Osteoblast (primary cell): ENCODE measurements at places on chromosomes 2 and 18.
A peak's percentile ranks its signal among the peaks of the same experiment; 100 is the strongest.

DNA sequence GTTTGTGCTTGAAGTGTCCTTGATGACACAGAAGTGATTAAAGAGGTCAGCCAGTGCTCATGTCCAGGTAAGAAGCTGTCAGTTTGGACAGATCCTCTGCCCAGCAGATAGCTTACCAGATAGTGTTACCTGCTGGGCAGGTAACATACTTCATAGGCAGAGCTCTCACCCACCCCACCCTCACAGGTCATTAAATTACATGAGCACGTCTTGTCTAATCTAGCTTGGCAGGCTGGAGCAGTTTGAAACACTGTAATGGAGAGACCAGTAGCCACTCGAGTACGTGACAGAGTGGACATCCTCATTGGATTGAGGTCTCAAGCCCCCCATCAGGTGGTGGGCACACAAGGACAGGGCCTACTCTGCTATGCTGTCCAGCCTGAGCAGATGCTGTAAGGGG is 27.1 kb downstream of the TTC32 start:
- DNase-seq, result no peak

DNA sequence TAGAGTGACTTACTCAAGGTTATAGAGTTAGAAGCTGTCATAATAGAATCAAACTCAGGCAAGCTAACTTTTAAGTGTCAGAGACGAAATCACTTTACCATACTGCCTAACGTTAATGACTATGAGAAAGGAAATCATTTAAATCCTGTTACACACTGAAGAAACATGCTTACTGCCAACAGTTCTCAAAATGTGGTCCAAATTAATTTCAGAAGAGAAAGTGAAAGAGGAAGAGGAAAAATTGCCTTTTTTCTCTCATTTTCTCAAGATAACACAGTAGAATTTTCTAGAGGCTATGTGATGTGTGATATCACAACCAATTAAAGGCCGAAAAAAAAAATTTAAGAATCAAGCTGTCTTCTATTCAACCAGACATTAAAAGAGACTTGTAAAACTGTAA is 1362.7 kb upstream of the CHAC2 start:
- peak; percentile 72 for DNase-seq

DNA sequence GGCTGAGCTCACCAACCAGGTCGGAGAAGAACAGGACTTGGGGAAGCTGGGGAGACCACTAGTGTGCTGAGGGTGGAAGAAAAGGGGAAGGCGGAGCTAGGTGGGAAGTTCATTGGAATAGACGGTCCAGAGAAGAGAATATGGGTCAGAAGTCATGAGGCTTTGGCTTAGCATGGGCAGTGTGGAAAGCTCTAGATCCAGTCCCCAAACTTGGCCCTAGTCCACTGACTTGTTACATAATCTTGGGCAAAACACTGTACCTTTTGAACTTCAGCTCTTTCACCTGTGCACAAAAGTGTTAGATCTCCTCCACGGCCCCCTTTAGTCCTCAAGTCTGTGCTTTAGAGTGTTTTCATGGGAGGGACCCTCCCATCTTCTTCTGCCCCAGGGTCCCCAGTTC is 10.7 kb downstream of the GCKR start:
- DNase-seq, result no peak

GRCh38 chr2:45102579-45103117 is 93.4 kb upstream of the SIX2 start:
- DNase-seq, result no peak
